Stimulated activated CD8-positive, alpha-beta memory T cell treated with anti-CD3 and anti-CD28 coated beads, Interleukin-15, amount 100 ng/mL, for 4 hours (primary cell): ENCODE measurements at places on chromosomes 11 and 22.

DNA sequence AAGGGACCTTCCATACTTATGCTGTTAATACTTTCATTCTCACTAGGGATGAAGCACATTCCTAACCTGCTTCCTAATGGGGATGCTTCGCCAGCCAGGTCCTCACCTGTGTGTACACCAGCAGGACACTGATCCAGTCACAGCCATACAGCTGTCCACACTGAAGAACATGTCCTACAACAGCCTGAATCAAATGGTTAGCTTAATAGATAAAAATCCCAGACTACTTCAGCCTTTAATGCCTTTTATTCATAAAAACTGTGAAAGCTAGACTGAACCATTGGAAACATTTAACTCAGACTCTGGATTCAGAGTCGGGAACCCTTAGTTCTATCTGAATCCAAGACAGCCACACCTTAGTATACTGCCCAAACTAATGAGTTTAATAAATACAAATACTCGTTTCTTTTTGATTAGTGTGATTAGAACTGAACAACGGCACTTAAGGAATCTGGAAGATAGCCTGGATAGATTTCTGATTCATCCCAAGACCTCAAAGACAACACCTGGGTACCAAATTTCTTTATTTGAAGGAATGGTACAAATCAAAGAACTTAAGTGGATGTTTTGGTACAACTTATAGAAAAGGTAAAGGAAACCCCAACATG lies 3.3 kb downstream of the FTH1 start:
- no peak for DNase-seq

- no peak for DNase-seq
Observed at GRCh38 chr11:19936461-19936860, 223.8 kb downstream of the DBX1 start.

DNA sequence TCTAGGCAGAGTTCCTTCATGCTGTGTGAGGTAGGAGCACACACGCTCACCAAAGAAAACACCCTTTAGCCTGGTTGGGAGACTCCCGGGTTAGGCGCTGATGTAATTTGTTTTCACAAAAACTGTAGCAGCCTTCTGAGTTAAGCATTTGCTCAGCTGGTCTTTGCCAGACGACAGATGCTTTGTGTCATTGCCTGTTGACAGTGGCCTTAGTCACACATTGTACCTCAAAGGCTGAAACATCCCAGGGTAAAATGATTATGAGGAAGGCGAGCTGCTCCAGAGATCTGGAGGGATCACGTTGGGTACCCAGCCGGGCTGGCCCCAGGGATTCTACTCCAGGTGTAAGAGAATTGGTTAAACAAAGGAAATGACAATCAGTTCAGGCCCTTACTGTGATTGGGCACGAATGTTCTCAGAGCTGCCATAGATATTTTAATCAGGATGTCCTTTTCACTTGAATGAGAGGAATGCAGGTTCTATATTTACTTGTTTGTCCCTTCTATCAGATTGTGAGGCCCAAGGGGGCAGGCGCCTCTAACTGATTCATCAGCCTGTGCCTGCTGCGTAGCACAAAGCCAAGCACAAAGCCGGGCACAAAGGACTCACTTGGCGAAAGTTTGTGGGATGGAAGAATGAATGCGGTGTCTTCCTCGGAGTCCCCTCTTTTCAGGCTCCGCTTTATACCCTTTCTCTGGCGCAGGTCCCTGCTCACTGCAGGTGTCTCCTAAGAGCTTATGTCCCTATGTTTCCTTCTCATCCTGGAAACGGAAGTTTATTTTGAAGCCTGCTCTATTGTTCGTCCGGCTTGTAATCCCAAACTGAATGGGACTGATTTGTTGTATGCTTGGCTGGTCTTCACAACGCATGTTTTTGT lies 47.1 kb downstream of the ADM start:
- DNase-seq = no peak

DNA sequence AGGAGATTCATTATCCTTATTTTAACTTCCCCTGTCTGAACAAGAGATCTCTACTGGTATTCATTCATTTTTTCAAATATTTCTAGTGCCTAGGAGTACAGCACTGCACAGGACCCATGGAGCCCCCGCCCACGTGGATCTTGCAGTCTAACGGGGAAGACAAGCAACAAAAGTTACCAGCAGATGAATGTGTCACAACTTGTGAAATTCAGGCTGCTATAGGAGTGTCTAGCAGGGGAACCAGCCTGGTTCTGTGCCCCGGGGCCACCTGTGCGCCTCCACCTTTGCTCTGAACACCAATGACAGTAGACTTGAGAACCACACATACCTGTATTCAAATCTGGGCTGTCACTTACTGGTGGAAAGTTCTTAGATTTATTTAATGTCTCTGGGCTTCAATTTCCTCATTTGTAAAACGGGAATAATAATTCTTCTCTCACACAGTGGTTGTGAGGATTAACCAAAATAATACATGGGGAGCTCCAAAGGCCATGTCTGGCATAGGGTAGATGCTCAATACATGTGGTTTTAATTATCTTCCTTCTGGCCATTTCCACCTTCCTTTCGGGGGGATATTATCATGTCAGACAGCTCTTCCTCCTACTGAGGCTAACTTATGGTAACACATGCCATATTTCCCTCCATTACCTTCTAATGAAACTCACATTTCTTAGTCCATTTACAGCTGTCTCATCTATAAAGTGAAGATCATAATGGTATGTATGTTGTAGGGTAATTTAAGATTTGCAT lies 17.8 kb downstream of the POU2AF1 start:
- DNase-seq = no peak

GRCh38 chr11:76291576-76292526 lies 85.5 kb upstream of the WNT11 start:
- DNase-seq = no peak

DNA sequence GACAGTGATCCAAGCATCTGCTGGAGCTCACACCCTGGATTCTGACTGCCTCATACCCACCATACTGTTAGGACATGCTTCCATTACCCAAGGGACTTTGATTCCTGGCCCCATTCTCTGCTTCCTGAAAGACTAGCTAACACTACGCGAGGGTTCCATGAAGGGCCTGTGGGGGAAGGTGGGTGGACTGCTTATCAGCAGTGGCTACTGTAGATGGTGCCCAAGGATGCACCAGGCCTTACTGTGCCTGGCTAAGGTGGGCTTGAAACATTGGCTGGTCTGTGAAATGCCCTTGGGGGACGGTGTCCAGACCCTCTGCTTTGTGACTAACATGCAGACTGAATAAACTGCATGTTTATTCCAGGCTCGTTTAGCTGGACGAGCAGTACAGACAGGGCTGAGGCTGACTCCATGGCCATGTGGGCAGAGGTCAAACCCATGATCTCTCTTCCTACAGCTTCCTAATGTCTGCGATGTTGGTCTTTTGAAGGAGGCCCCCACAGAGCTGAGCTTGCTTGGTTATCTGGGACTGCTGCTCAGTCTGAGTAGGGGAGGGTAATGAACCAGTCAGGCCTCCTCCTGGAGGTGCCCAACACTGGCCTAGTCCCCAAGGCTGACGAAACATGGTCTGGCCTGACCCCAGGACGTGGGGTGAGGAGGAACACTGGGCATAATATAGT lies 48.3 kb upstream of the PHOX2A start:
- DNase-seq = no peak
